ENCODE measurements at places on chromosomes 7 and 10.

GRCh38 chr7:110988890-110989501 lies 101.9 kb upstream of the LRRN3 start:
- DNase-seq: no peak

- no peak for DNase-seq
Observed at GRCh38 chr10:85311613-85312337, 983.4 kb downstream of the CCSER2 start.

- DNase-seq: no peak
Observed at GRCh38 chr7:125355899-125356298, 426.3 kb upstream of the POT1 start.

DNA sequence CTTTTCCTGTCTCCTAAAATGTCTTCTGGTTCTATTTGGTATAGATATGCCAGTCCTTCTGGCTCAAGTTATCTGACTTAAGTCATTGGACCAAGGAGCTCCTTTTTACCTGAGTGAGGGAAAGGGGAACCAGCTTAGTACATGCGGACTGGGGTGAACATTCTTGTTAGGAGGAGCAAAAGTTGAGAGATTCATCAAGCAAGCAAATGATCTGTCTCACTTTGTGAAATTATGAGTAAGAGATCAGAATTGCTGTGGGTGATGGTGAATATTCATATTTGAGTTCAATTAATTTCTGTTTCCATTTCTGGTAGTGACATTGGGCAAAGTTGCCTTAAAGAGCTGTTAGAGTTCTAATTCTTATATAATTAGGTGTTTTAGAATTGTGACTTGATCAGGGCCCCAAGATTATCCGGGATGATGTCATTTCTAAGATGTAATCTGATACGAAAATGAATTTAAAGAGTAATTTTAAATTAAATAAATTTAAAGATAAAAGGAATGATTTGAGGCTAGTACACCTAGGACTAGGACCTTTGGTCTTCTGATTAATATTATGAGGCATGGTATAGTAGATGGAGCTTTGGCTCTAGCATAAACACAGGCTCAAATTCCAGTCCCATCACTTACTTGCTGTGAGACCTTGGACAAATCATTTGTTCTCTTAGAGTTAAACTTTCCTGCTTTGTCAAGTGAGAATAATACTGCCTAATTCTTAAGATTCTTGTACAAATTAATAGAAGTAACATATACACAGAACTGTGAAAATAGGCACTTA lies 60.4 kb upstream of the STRIP2 start:
- no peak for DNase-seq

GRCh38 chr7:23383225-23383624 lies 84.1 kb downstream of the MALSU1 start:
- no peak for DNase-seq

- DNase-seq: no peak
Observed at GRCh38 chr10:89079961-89080360, 89.4 kb downstream of the FAS start.

DNA sequence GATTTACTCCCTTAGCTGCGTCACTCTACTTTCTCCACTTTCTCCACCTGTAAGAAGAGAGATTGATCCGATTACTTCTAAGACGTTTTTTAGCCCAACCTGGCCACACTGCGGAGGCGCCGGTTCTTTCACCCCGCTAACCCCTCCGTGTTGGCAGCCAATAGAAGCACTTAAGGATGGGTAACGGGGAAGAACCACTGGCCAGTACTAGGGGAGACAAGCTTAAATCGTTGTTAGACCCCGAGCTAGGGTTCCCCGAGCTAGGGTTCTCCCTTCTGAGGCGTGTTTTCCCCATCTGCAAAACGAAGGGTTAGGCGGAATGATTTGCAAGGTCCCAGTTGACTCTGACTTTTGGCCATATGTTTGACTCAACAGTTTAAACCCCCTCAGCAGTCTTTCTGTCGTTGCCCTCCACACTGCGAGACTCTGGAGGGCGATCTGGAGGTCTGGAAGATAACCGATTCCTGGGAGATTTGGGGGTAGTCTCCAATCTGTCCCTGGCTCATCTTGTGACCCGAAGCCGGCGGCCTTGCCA lies 644 bp downstream of the UMAD1 start:
- DNase-seq: no peak

DNA sequence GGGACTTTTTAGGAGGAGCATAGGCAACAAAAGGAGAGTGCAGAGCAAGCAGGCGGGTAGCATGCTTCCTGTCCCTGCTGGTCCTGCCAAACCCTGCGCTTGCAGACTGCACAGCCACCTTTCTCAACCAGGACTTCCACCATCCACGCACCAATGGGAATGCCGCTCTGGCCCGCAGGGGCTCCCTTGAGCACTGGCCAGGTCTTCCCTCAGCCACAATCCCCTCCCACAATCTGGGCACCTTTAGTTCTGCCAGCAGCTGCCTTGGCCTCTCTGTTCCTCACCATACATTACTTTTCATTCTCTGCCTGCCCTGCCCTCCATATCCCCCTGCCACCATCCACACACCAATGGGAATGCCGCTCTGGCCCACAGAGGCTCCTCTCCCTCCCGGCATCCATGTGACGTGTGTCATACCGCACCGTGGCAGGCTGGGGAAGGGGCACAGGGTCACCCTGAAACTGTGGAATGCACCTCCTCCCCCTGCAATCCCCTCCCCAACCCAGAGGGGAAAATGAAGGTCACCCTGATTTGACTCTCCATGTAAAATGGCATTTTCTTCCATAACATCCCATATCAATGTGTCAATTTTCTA lies 97.3 kb upstream of the MACROH2A2 start:
- no peak for DNase-seq

GRCh38 chr10:11551916-11552602 lies 59.4 kb downstream of the USP6NL start:
- DNase-seq: no peak

- no peak for DNase-seq
Observed at GRCh38 chr10:49662169-49662830, 17.2 kb upstream of the C10orf53 start.

GRCh38 chr10:102628451-102628911 lies 15.8 kb upstream of the TRIM8 start:
- no peak for DNase-seq

GRCh38 chr10:33706191-33706590 lies 371.7 kb upstream of the NRP1 start:
- no peak for DNase-seq

GRCh38 chr10:4373612-4374011 lies 452.4 kb upstream of the AKR1E2 start:
- no peak for DNase-seq

Measured in activated gamma-delta T cell treated with anti-CD3 and anti-CD28 coated beads, Interleukin-2, amount 50 U/mL, for 16 hours (primary cell).